ENCODE measurements at places on chromosomes 7 and 10.

DNA sequence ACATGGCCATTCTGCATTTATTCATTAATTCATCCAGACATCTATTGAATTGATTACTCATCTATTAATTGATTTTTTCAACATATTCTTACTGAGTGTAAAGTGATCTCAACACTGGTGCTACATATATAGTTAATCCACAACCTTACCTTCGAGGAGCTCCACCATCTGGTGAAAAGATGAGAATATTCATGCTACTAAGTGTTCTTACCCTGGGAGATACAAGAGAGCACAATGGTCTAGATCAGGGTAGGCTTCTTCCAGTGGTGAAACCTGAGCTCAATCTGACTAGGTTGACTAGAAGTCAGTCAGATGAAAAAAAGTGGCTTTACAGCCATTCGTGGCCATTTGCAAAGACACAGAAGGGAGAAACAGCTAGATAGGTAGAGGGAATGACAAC lies 507.4 kb downstream of the ANKRD7 start:
- DNase-seq: no peak

- no peak for DNase-seq
These were observed 107.6 kb downstream of the DIP2C start for GRCh38 chr10:581776-582330.

DNA sequence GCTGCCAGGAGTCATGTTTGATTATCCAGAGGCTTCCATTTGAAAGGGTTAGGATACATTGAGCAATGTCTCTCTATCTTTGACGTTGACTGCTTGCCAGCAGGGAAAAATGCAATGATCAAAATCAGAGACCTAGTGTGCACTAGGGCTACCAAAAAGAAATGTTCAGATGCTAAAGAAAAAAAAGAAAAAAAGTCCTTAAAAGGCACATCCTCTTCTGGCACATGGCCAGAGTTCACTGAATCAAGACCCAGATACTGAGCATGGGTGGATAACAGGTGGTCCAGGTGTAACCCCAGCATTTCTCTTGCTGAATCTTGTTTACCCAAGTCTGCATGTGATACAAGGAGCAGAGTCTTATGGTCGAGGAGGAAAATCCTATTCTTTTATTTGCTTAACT lies 899.3 kb downstream of the SORCS3 start:
- DNase-seq: no peak

- no peak for DNase-seq
These were observed 134.0 kb downstream of the PTPRN2 start for GRCh38 chr7:158453663-158454062.

DNA sequence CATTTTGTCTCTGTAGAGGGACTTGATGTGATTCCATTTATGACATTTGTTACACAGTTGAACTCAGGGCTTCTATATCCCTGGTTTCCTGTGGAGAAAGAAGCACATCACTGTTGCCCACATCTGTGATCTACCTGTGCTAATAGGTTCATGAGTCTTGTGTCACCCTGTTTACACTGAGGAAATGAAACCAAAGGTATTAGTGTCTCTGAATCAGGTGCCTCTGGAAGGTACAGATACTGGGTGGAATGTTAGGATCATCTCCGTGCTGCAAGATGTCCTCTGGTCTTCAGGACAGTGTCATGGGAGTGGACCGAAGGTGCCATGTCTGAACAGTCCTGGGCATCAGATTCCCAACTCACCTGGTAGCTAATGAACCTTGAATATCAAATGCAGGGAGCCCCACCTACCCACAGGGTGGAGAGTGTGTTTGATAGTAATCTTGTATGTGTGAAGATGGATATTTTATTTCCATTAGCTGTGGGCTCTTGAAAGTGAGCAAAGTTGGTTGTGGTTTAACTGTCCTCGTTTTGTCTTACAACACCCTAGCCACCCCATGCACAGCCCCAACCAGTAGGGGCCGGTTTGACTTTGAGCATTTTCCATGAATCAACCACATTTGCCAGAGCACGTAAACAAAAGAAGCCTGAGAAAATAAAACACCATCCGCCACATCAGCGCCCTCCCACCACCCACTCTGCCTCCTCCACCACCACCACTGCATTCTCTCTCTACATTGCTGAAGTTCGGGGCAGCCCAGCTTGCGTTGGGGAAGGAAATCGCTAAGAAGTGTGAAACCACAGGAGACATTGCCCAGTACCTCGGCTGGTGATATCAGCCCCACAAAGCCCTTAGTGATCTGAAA lies 40.7 kb downstream of the TARP start:
- DNase-seq: peak; percentile 20

- no peak for DNase-seq
These were observed 572 bp downstream of the CHST12 start for GRCh38 chr7:2403718-2404648.

- DNase-seq: no peak
These were observed 6.6 kb upstream of the RHBDD2 start for GRCh38 chr7:75872073-75872782.

DNA sequence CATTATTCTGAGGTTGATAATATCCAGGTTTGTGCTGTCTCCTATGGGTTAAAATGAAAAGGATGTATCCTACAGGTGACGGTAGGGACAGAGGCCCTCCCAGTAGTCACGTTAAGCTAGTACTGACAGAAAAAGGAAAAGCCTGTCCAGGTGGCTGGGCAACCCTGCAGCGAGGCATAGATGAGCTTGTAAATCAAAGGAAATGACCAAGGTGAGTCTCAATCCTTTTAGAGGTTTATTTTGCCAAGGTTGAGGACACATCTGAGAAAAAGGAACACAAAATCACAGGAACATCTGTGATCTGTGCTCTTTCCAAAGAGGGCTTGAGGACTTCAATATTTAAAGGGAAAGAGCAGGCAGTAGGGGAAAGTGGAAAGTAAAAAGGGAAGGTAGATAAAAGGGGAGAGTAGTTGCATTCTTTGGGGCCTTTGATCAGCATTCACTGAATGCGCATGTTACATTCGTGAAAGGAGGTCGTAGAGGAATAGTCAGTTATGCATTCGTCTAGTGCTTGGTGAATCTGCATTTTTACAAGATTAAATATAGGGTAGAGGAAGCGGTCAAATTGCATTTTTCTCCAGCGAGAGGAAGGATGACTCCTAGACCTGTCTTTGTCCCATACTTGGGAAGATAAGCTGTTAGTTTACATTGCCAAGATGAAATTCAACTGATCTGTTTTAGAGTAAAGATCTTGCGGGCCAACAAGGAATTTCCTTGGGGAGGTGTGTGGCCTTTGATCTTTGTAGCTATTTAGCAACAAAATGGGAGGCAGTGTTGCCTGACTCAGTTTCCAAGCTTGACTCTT lies 884 bp upstream of the GSTO1 start:
- DNase-seq: no peak

DNA sequence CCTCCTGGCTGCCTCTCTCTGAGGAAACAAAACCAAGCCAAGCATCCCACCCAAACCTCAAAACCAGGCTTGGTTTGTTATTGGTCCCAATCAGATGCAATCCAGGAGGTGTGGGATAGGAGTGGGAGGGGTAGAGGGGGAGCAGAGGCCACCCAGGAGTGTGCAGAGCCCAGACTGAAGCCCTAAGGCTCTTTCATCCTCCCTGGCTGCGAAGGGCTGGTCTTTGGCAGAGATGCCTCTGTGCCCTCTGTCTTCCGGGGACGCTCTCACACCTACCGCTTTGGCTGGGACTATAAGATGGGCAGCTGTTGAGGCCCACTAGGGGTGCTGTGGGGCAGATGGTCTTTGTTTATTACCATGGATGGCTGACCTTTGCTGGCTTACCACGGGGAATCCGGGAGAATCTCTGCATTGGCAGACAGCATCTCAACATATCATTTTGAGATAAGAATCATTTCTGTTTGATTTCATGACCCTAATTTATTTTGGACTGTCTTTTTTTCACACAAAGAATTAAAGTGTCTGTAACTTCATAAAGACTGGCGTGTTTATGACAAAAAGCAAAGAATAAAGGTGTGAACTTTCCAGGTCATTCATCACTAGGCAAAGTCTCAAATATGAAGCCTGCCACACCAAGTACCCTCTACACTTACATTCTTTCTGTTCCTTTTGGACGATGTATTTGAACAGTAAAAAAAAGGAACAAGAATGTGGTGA lies 6.5 kb upstream of the DENND2A start:
- peak; percentile 12 for DNase-seq

- no peak for DNase-seq
These were observed 165.2 kb upstream of the PODXL start for GRCh38 chr7:131721660-131722059.

GRCh38 chr7:12032146-12032545 lies 178.9 kb upstream of the TMEM106B start:
- DNase-seq: no peak

Data from NCI-H2107 (cell line).